ENCODE measurements at places on chromosomes 6 and 20.

GRCh38 chr6:105545228-105545920 lies 142.5 kb upstream of the PREP start:
- DNase-seq = no peak

- DNase-seq = no peak
These were observed 400 bp upstream of the TRMT11 start for GRCh38 chr6:125985979-125986300.

DNA sequence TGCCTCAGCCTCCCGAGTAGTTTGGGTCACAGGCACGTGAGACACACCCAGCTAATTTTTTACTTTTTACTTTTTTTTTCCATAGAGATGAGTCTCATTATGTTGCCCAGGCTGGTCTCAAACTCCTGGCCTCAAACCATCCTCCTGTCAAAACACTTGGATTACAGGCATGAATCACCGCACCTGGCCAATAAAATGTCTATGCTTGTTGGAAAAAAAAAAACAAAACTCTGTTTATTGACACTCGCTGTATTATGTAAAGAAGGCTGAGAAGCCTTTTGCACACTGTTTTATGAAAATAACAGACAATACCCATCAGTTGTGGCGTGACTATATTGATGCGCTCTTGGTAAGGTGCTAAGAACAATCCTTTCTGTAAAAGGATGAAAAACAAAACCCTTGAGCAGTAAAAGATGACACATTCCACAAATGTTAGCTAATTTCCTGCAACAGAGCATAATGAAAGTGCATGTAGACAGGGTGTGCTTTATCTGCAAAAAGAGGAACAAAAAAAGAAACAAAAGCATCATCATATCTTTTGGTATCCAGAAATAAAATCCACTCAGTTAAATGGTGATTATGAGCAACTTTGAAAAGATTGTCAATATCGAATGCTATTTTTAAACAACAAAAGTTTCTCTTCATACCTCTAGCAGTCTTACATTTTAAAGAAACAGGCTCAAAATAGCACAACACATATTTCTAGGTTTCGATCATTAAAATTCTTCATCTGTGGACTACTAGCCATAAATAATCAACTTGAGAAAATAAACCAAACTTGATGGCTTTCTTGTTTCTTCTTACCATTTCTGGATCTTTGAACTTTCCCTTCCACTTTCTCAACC lies 108.3 kb upstream of the PHACTR1 start:
- DNase-seq = no peak

DNA sequence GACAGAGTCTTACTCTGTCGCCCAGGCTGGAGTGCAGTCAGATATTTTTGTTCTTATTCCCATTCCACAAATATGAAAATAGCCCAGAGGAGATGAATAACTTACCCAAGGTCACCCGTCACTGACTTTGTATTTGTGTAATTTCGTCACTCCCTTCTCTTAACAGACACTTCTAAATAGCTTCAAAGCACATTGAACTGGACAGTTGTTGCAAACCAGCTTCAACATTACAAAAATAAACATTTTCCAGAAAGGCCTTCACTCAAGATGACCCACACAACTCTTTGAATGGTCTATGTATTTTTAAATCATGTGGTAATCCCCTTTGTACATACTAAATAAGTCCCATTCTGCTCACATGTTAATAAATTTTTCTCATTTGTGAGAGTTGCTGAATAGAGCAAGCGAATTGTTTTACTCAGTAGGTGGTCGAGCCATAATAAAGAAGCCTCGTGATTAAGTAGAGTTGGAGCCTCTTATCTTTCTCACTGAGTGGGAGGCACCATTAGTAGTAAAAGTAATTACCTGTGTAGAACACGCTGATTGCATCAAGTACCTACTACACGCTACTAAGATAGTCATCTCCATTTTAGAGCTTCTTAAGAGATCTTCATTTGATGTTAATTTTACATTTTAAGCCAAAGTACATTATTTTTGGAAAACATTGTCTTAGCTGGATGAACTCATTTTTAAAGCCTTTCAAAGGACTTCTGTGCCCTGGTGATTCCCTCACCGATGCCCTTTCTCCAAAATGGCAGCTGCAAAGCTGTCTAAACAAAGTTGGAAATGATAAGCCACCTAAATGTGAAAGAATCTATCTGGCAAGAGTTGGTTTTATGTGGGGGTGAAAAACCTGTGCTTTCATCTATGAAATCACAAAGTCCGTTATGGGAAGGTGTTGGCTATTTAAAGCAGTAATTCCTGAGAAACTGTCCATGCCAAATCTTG lies 110.0 kb downstream of the TSHZ2 start:
- no peak for DNase-seq

GRCh38 chr6:95203153-95203754 lies 374.1 kb upstream of the MANEA start:
- DNase-seq = no peak

- no peak for DNase-seq
These were observed 102.1 kb upstream of the PHACTR1 start for GRCh38 chr6:12614456-12614855.

DNA sequence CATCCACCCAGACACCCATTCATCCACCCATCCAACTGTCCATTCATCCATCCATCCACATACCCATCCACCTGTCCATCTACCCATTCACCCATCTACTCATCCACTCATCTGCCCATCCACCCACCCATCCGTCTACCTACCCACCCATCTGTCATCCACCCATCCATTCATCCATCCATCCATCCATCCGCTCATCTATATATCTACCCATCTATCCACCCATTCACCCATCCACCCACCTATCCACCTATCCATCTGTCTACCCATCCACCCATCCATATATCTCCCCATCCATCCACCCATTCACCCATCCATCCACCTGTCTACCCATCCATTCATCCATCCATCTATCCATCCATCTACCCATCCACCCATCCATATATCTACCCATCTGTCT lies 30.7 kb downstream of the ARMC2 start:
- no peak for DNase-seq

DNA sequence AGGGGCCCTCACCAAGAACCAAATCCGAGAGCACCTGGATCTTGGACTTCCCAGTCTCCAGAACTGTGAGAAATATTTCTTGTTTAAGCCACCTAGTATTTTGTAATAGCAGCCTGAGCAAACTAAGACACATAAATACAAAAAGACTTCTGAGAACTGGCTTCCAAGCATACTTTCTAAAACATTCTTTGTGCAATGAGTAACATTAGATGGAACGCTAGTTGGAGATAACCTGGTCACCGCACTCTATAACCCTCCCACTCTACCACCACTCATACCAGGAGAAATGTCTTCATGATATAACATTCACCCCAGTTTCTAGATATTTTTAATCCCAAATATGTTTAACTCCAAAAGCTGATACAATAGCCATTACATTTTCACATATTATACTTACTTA lies 169.5 kb upstream of the THEMIS start:
- DNase-seq = no peak

GRCh38 chr6:53979468-53980067 lies 131.7 kb upstream of the MLIP start:
- no peak for DNase-seq

DNA sequence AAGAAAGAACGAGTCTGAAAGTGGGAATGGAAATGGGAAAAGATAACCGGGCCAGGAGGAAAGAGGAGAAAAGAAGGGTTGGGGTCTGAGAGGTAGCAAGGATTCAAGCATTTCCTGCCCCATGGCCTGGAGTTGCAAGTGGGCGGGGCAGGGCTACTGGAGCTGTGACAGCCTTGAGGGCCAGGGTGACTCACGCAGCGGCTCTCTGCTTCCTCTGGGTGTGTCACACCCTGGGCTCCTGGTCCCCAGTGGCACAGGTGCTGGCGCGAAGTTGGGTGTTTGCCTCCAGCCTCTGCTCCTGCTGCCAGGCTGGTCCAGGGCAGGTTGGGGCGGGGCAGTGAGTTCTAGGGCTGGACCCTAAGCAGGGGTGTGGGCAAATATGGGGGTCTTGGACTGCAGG lies 3.3 kb upstream of the ULBP3 start:
- DNase-seq = no peak

GRCh38 chr6:92682516-92683398 lies 736.6 kb downstream of the EPHA7 start:
- DNase-seq = no peak

DNA sequence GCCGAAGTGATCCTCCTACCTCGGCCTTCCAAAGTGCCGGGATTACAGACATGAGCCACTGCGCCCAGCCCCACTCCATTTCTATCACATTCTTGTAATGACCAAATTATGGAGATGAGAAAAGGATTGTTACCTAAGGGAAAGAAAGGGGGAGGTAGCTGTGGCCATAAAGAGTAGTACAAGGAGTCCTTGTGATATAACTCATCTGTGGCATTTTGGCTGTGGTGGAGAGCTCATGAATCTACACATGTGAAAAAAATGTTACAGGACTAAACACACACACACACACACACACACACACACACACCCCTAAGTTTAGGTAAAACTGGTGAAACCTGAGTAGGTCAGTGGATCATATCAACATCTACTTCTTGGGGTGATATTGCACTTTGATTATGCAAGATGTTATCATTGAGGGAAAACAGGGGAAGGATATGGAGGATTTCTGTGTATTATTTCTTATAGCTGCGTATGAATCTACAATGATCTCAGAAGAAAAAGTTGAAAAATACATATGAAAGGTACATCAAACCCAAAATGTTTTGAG lies 251.5 kb downstream of the TSHZ2 start:
- DNase-seq = no peak

DNA sequence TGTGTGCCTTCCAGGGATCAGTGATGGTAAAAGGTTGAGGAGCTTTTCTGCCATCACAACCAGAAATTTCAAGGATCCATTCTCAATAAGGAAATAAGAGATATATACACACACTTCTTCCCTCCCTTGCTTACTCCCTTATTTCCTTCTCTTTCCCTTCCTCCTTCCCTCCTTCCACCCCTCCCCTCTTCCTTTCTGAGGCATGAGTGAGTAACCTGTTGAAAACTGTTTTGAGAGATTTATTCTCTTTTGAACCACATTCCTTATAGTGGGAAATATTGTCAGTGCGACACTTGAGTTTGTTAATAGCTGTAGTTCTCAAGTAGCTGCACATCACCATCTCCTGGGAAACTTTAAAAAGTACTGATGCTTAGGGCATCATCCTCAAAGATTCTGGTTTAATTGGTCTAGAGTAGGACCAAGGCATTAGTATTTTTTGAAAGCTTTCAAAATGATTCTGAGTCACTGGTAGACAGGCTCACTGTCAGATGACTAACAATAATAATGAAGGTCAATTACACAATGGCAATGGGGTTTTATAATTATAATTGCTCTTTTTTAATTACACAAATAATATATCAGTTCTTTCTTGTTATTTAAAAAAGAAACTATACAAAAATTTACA lies 109.9 kb downstream of the POPDC3 start:
- DNase-seq = no peak

DNA sequence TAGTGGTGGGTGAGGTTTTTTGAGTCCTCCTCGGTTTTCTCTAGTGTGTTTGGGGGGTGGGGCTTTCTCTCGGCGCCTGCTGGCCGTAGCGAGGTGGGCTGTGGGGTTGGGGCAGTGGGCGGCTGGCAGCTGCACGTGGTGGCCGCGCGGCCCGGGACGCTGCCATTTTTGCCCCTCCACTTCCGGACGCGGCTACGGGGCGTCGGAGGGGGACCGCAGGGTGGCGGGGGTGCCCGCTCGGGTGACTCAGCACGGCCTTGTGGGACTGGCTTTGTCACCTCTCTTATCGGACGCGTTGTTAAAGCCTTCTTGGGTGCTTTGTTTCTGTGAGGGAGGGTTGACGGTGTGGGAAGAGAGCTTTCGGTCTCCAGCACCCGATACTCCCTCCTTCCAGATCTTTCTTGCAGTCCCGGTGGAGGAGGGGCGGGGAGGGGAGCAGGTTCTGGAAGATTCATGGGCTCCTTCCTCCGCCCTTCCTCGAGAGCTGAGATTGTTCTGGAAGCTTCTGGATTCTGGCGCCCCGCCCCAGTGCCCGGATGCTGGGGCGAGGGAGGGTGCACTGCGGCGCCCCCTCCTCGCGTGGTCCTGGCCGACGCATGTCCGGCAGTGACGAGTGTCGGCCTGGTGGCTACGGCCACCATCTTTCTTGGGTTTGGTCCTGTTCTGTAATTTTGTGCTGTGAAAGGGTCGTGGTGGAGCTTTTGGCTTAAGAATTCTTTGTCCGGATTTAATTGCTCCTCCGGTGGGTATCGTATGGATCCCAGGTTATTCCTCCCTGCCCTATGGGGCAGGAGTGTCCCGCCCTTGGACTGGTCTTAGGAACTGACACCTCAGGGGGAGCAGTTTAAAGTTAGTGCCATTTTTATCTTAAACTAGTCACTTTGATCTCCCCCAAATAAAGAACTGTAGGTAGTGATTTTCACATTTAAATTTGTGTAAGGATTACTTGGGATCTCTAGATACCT lies 719 bp downstream of the HSP90AB1 start:
- peak; percentile 71 for DNase-seq

- DNase-seq = no peak
These were observed 41.4 kb downstream of the MCM8 start for GRCh38 chr20:5991623-5992441.

- DNase-seq = no peak
These were observed 32.3 kb downstream of the IRF4 start for GRCh38 chr6:423799-424345.

DNA sequence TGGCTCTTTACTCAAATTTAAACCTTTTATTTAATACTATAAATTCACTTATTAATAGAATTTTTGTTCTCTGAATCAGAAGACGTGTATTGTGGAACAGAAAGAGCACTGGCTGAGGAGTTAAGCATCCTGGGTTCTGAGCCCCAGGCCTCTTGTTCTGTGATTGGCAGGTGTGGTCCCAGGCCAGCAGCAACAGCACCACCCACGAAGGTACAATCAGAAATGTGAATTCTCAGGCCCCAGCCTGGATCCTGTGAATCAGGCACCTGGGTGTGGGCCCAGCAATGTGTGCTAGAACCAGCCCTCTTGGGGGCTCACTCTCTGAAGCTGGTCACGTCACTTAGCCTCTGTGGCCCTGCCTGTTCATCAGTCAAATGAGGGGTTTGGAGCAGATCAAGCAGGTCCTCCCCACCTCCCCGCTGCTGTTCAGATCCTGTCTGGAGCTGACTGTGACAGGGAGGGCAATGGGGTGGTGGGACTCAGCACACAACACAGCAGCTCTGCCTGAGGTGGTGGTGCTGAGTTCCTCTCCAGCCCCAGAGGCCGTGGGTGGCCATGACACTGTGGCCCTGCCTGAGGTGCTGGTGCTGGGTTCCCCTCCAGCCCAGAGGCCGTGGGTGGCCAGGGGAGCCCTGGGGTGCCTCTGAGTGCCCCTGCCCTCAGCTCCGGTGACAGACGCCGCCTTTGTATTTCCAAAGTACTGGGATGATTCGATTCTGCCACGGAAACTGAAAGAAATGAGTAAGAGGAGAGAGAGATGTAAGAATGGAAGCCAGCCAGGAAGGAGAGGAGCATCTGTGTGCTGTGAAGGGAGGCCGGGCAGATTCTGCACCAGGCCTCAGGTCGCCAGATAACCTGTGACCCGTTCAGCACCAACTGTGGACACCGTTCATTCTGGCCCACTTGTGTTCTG lies 41.6 kb upstream of the FRMD1 start:
- no peak for DNase-seq

- no peak for DNase-seq
These were observed 15.4 kb upstream of the MYLK2 start for GRCh38 chr20:31803552-31804291.

DNA sequence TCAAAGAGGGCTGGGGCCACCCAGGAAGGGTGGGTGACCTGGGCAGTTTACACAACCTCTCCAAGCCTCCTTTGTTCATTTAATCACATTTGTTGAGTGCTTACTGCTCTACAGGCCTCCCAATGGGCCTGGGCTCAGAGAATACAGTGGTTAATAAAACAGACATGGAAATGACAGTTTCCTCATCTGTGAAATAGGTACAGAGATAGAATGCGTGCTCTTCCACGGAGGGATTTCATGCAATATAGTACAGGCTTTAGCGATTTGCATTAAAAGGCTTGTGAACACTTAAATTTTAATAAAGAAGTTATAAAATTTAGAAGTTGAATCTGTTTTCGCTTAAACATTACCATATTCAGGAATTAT lies 802 bp upstream of the FERMT1 start:
- DNase-seq = no peak
